ENCODE measurements at places on chromosomes 12 and 14.

DNA sequence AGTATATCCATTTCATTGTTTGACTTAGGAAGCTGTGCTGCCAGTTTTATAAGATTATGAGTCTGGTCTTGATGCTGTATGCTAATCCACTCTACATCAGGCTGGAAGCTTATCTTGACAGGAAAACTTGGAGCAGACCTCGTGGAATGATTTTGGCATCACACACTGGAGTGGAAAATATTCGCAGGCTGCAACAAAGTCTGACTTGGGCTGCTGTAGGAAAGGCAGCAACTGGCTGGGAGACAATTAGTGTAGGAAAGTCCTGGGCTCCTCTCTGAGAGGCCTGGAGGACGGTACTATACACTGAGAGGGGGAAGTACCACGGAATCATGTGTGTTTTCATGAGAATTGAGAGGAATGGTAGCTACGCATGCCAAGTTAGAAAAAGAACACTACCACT is 383.7 kb downstream of the ETNK1 start:
- no peak for DNase-seq

- DNase-seq: no peak
These were observed 46.1 kb downstream of the RNFT2 start for GRCh38 chr12:116784238-116784612.

GRCh38 chr12:19075711-19076340 is 53.7 kb upstream of the PLEKHA5 start:
- DNase-seq: no peak

DNA sequence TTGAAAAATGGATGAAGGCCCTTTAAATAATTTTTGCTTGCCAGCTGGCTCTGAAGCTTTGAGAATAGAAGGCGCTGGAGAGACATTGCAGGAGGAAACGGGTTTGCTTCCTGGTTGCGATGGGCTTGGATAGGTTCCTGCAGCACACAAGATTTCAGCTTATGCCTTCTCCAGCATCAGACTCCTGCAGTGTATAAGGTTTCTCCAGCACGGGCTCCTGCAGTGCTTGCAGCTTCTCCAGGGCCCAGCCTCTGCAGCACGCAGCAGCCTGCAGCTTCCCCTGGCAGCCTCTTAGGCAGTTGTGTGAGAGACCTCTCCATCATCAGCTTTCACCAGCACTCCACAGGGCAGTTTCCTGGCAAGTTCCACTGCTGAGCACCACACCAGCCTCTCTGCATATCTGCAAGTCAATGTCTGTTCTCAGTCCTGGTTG is 78.7 kb upstream of the ZDHHC17 start:
- DNase-seq: no peak

DNA sequence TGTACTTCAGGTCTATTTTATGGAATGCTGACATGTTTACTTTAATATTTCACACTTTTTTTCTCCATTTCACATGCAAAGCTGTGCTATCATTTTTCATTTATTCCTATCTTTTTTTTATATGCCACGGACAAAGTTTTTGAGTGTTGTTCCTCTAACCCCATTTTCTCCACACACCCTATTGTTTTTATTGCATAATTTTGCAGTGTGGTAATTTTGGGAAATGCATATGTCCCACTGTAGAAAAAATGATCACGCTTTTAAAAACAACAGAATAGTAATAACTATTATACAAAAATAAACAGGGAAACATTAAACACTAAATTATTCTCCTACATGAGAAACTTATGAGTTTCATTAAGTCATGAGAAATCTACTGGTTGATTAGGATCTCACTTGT is 14.2 kb downstream of the ZFC3H1 start:
- DNase-seq: no peak

DNA sequence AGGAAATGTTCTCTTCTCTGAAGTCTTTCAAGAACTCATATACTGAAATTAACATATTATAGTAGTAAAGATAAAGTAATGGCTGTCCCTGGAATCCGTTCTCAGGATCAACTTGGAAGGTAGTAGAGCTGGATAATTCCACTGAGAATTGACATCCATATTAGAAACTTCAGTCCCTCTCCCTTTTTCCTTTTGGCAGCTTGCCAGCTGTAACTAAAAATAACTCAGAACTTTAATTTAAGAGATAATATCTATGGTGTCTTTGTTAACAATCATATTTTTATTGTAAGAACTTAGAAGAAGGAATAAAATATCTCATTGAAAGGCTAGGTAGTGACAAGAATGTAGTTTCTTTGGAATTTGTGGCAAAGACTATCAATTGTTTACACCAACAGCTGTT is 61.4 kb upstream of the PLEKHA5 start:
- no peak for DNase-seq

GRCh38 chr14:104294628-104294982 is 156.2 kb downstream of the KIF26A start:
- DNase-seq: no peak

DNA sequence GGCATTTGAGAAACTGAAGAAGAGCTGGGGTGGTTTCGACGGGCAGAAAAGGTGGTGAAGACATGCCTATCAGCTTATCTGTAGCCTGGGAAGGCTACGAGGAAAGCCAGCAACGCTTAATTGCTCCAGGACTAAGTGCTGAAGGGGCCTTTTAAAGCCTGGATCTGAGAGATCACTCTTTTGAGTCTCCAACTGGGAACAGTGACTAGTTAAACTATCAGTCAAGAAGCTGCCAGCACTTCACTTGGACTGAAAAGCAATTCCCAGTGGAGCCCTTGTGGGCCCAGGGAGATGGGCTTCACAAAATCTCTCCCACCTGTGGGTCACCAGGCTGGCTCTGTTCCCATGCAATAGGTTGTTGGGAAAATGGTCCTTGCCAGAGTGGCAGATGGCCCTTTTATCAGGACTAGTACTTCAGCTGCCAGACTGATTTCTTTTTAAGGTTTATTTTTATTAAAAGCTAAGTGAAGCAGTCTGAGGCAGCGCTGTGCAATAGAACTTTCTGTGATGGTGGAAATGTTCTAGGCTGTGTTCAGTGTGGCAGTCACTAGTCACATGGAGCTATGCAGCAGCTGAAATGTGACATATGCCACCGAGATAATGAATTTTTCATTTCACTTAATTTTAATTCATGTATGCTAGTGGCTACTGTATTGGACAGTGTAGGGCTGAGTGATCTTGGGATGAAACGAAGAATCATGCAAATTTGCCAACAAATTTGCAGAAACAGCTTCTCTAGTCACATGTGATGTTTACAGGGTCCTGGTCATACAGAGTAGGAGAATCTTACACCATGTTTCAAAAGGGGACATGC is 276.8 kb downstream of the PCNX1 start:
- no peak for DNase-seq

DNA sequence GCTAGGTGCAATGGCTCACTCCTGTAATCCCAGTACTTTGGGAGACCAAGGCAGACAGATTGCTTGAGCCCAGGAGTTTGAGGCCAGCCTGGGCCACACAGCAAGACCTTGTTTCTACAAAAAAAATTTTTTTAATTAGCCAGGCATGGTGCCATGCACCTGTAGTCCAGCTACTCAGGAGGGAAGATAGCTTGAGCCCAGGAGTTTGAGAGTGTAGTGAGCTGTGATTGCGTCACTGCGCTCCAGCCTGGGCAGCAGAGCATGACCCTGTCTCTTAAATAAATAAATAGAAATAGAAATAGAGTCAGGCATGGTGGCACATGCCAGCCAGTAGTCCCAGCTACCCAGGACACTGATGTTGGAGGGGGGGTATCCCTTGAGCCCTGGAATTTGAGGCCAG is 36.7 kb upstream of the CLIP1 start:
- DNase-seq: no peak

GRCh38 chr14:93989939-93990338 is 7.2 kb upstream of the CCDC197 start:
- no peak for DNase-seq

DNA sequence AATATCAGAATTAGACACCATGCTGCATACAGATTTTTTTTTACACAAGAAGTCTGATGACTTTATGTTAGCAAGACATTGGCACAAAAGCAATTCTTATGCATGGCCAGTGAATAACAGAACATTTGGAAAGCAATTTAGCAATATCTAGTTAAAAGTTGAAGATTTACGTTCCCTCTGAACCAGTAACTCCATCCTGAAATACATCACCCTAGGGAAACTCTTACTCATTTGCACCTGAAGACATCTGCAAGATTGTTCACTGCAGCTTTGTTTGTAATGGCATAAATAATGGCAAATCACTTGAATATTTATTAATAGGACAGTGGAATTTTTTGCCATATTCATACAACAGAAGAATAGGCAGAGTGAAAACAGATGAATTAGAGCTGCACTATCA is 670.0 kb upstream of the NOVA1 start:
- DNase-seq: no peak

DNA sequence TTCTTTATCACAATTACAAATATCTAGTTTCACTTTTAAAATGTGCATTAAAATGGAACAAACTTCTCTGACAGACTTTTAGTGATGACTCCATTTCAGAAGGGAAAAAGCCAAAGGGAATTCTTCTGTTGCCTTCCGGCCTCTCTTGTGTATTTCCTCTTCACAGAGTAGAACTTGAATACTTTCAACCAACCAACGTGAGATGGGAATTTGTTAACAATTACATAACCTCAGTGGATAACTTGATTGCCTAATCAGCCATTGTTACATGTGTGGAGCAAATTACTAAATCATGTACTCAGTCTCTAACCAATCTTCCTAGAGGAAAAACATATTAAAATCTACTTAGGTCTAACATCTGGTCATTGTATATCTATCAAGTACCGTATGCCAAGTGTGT is 291.1 kb downstream of the SYT1 start:
- no peak for DNase-seq

DNA sequence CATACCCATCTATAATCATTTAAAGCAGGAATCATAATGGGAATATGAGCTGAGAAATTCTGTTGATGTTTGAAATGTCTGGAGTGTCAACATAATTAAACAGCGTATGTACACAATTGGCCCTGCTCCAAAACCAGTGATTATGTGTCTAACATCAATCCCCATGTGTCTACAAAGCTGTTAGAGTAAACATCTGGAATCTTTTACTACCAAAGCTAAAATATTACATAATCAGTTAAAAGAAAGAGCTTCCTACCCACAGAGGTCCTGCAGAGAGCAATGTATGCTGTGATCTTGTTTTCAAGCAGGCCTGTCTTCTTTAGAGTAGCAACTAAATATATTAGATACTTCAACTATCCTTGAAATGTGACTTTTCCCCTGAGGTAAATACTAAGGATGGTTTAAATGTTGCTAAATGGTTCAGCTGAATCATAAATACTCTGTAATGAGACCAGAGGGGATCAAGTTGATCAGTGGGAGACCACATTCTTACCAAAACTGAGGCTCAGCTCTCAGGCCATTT is 74.3 kb downstream of the RASSF8 start:
- no peak for DNase-seq

DNA sequence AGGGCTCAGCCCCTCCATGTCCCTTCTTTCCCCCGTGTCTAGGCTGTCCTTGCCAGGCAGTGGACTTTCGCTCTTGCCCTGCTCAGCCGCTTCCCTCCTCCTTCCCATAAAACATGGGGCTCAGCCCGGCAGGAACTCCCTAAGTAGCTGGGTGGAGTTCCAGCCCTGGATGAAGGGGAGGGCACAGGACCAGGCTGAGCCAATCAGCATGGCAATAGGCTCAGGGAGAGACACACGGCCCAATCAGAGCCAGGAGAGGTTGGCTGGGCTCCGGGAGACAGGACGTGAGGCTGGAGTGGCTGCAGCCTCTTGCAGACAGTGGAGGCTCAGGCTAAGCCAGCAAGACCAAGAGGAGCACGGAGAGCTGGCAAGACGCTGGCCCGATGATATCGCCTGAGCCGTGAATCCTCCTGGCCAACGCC is 54.3 kb downstream of the GALNT9 start:
- DNase-seq: no peak

GRCh38 chr12:66302827-66303169 is 505 bp downstream of the HELB start:
- no peak for DNase-seq

- DNase-seq: no peak
These were observed 20.1 kb downstream of the SLC48A1 start for GRCh38 chr12:47793015-47793681.

GRCh38 chr14:105255021-105255507 is 6.7 kb downstream of the BTBD6 start:
- no peak for DNase-seq

- DNase-seq: no peak
These were observed 10.5 kb downstream of the MBD6 start for GRCh38 chr12:57533108-57533507.

GRCh38 chr12:90205165-90205564 is 496.5 kb upstream of the ATP2B1 start:
- no peak for DNase-seq

- DNase-seq: no peak
These were observed 2.7 kb downstream of the TCTN1 start for GRCh38 chr12:110616471-110617115.

DNA sequence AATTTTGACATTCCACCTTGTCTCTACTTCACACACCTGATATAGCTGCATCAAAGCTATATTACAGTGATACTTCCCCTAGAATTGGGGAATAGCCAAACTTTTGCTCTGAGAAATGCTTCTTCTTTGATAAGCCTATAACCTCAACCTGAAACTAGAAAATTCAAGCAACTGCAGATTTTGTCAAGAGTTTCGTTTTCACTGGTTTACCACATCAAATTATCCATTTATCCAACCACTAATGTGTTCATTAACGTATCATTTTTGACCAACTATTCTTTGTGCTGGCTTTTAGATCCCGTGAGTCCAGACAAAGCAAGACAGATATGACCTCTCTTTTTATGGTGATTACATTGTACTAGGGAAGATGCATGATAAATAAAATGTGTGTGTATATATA is 13.5 kb upstream of the TAS2R46 start:
- no peak for DNase-seq

GRCh38 chr12:21773806-21774205 is 700 bp downstream of the KCNJ8 start:
- no peak for DNase-seq

DNA sequence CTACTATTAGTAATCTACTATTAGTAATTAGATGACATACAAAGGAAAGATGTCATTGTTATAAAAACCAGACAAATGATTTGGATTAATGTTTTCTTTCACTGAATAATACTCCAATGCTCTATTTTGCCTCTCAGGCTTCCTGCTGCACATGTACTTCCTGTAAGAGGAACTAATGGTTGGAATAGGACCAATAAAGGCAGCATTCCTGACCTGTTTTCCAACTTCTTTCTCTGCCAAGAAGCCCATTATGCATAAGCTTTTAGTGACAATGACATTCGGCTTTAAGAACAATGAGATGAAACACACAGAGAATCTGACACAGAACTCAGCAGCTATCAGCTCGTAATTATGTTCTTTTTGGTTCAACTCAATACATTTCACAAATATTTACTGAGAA is 5.2 kb upstream of the C12orf56 start:
- DNase-seq: no peak

GRCh38 chr14:18688346-18688745 is 87.4 kb downstream of the OR11H12 start:
- DNase-seq: no peak

GRCh38 chr14:103204852-103205540 is 81.7 kb downstream of the TNFAIP2 start:
- no peak for DNase-seq

DNA sequence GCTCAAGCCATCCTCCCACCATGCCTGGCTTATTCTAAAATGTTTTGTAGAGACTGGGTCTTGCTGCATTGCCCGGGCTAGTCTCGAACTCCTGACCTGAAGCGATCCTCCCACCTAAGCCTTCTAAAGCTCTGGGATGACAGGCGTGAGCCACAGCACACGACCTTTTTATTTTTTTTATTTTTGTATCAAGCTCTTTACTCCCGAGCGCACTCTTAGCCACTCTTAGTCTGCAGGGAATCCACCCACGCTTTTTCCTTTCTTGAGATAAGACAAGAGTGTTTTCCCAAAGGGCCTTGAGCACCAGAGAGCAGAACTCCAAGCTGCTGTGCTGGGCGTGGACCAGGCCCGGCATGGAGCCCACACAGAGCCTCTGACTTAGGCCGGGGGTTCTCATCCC is 23.4 kb downstream of the MAP1LC3B2 start:
- DNase-seq: no peak

Measured in stimulated activated CD4-positive, alpha-beta T cell treated with anti-CD3 and anti-CD28 coated beads, Interleukin-12 subunit alpha, Interleukin-12 subunit beta, amount 100 ng/mL, for 4 hours (primary cell).